Activated CD4-positive, alpha-beta memory T cell treated with anti-CD3 and anti-CD28 coated beads, Interleukin-2, amount 10 ng/mL, durations not matched to agents 7 days and 5 days (primary cell): ENCODE measurements at places on chromosomes 6 and 20.
A peak's percentile ranks its signal among the peaks of the same experiment; 100 is the strongest.

GRCh38 chr20:11260611-11261010 lies 586.8 kb upstream of the JAG1 start:
- DNase-seq, result no peak

- no peak for DNase-seq
These were observed 113.7 kb downstream of the CDH26 start for GRCh38 chr20:60071965-60072364.

DNA sequence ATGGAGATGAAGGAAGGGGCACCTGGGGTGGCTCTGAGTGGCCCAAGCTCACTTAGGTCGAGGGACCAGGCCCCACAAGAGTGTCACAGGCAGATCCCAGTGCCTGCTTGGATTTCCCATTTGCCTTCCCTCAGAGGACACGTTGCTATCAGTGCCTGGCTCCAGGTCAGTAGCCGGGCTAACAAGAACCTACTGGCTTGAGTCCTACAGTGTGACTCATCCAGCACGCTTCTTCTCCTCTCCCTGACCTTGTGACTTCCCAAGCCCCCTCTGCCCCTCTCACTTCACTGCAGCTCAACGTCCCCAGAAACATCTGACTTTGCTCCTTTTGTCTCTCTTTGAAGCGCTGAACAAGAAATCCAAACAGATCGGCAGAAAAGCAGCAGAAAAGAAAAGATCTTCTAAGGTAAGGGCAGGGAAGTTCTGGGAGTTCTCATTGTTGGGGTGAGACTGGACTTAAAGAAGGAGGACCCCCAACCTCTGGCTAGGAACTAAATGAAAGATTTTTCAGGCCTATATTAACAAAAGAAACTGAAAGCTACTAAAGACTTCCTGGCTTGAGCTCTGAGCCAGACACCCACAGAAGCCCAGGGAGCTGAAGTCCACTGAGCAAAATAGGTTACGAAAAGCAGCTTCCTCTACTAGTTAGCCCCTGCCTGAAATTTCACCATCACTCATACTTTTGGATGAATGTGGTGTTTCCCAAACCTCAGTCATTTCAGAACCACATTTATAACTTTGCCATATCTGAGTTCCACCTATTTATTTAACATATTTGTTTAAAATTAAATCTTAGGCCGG lies 21.5 kb downstream of the ASIP start:
- no peak for DNase-seq

DNA sequence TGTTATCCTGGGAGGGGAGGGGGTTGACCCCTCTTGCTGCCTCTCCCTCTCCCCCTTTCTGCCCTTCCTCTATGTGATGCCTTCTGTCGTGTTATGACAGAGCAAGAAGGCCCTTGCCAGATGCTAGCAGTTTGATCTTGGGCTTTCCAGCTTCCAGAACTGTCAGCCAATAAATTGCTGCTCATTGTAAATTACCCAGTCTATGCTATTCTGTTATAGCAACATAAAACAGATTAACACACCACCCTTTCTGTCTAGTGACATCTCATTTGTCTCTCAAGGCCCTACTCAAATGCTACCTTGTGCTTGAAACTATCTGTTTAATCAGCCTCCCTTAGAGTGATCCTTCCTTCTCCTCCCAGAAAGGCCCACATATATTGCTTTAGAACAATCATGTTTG lies 16.4 kb upstream of the MAP3K4 start:
- no peak for DNase-seq

- DNase-seq, result no peak
These were observed 130.5 kb upstream of the NOX3 start for GRCh38 chr6:155586090-155586489.

DNA sequence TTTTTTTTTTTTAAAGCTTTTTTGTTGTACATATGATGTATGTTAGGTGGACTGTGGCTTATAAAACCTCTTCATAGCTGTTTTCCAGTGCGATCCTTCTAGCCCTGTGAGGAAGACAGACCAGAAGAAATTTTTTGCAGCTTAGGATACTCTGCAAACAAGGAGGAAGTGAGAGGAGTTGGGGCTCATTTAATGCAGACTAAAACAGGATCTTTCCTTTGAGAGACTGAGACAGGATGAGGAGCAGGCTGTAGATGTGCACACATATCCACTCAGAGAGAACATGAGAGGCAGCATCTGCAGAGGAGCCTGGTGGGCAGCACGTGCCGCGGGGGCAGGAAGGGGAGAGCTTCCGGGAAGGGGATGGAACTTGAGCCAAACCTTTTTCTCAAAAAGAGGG lies 45.7 kb downstream of the PPARD start:
- no peak for DNase-seq

DNA sequence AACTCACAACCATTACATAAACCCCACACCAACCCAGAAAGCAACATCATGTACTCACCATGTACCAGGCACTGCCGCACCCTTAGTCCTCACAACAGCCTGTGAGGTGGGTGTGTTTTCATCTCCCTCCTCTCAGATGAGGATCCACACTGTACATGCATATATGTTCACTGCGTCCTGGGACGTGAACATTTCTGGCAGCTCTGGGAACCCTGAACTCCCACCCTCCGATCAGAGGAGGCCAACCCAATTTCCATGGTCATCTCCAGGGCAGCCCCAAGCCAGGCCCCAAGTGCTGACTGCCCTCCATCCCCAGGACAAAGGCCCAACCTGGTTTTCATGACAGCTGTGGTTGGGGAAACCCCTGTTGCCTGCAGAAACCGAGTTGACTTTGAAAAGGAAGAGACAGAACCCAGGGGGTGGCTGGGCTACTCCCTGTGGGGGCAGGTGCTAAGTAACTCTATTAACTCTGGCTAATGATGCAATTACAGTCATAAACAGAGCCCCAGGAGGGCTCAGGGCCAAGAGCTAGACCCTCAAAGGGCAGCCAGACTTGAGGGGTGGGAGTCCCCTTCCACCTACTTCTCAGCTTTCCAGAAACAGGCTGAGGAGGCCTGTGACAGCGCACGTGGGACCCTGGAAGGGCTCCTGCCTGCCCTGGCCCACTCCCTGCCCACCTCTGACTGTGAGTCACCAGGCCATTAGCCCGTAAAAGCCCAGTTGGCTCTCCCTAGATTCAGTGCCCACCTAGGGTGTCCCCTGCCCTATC lies 2.6 kb downstream of the TFEB start:
- peak; percentile 60 for DNase-seq

DNA sequence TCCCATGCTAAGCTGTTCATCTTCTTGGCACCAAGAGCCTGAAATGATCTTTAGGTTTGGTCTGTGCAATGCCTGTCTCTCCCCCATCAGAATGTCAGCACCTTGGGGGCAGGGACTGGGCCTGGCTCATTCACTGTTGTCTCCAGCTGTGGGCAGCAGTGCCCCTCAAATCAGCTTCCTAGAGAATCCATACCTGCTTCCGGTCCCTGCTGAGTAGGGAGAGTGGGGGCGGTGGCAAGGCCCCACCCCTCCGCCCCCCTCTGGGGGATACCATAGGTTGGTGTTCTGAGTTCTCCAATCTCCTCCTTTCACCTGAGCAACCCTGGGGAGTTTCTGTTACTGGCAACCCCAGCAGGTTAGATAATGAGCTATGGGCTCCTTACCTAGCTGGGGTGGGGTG lies 19.2 kb upstream of the SPDEF start:
- no peak for DNase-seq
